HuH-7.5 (cell line): ENCODE measurements at places on chromosomes 16 and 17.

GRCh38 chr17:74001145-74001544 is 202.3 kb upstream of the RPL38 start:
- DNase-seq = no peak

GRCh38 chr17:3632287-3632686 is 3.8 kb downstream of the SHPK start:
- DNase-seq = no peak

- DNase-seq = no peak
These were observed 19.9 kb upstream of the PITPNM3 start for GRCh38 chr17:6576038-6576785.

DNA sequence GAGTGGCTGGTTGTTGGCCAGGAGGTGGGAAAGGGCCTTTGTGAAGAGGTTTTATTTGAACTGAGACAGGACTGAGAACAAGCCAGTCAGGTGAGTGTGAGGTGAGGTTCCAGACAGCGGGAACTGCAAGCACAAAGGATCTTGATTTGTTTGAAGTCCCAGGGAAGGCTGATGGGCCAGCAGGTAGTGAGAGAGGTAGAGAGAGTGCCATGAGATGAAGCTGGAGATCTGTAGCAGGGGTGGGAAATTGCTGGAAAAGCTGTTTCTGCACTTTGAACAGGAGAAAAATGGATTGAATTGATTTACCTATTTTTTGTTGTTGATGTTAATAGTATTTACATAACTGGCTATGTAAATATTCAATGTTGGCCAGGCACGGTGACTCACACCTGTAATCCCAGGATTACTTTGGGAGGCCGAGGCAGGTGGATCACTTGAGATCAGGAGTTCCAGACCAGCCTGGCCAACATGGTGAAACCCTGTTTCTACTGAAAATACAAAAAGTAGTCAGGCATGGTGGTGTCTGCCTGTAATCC is 7.7 kb upstream of the DCTPP1 start:
- no peak for DNase-seq

DNA sequence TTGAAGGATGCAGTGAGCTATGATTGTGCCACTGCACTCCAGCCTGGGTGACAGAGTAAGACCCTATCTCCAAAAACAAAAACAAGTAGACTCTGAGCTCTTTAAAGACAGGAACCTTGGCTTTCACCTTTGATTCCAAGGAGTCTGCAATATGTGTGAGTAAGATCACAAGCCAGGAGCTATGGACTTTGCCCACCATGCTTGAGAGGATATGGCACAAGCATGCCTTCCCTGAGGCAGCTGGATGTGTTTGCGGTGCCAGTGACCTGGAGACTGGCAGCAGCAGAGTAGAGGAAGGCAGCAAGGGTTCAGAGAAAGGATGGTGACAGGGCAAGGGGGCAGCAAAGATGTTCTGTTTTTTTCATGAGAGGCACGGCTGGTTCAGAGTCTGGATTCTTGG is 14.5 kb upstream of the PRKCA start:
- no peak for DNase-seq

DNA sequence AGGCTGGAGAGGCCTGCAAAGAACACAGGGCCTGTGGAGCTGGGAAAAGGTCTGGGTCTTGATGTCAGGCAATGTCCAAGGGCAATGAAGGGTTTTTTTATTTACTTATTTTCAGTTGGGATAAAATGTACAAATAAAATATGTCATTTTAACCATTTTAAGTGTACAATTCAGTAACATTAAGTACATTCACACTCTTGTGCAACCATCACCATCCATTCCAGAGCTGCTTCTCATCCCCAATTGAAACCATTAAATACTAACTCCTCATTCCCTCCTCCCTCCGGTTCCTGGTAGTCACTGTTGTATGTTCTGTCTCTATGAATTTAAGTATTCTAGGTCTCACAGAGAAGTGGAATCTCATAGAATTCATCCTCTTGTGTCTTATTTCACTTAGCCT is 444.7 kb downstream of the HS3ST3B1 start:
- no peak for DNase-seq

DNA sequence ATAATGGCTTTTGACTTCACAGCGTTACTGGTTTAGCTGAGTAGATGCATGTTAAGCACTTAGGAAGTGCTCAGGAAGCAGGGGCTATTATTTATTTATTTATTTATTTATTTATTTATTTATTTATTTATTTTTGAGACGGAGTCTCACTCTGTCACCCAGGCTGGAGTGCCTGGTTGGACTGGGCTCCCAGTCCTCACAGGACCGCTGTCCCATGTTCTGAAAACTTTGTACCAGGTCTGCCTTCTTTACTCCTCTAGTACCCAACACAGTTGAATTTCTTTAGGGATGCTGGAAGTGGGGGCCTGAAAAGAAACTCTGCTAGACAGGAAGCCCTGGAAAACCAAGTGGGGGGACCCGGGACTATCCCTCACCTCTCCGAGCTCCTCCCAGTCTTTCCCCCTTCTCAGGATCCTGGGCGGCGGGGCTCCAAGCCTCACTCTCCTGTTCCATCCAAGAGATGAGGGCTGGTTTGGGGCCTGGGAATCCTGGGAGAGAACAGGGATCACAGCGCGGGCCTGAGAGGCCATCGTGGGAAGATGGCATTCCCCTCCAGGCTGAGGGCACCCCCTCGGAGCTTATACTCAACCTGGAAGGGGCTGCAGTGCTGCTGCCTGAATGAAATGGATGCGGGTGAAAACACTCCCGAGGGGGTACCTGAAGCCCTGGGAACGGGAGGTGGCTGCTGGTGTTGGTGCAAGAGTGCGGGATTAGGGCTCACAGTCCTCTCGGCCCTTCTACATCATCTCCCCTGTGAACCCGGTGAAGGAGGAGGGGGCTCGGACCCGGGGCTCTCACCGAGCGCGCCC is 674 bp downstream of the ZNF688 start:
- peak; percentile 52 for DNase-seq

DNA sequence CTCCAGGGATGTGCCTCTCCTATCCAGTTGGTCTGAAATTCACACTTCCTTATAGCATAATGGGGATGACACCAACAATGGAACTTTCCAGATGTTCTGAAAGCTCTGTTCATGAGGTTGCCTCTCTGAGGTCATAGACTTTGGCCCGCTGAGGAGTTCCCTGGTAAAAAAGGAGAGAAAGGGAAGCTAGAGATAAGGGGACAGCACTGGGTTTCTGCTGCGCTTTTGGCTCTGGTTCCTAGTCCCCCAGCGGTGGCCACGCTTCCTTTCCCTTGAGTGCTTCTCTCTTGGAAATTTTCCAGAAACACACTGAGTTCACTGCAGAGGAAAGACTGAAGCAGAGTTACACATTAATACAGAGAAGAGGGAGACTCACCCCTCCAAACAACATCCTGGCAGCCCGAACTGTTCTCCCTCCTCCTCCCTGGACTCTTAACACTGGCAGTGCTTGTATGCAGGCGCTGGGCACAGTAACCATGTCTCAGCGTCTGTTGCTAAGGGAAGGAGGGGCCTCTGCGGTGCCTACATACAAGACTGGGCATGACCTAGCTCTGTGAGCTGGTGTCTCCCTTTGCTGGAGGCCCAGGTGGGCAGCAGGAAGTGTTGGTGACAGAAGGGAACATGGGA is at the start of gene DNAH3:
Gene DNAH3, minus strand, starts transcription at position 472 of the 627 bp plus-strand sequence. CDS start 527 bp downstream, outside the sequence.
- DNase-seq = no peak

- no peak for DNase-seq
These were observed 6.1 kb downstream of the ZP2 start for GRCh38 chr16:21205303-21205702.

DNA sequence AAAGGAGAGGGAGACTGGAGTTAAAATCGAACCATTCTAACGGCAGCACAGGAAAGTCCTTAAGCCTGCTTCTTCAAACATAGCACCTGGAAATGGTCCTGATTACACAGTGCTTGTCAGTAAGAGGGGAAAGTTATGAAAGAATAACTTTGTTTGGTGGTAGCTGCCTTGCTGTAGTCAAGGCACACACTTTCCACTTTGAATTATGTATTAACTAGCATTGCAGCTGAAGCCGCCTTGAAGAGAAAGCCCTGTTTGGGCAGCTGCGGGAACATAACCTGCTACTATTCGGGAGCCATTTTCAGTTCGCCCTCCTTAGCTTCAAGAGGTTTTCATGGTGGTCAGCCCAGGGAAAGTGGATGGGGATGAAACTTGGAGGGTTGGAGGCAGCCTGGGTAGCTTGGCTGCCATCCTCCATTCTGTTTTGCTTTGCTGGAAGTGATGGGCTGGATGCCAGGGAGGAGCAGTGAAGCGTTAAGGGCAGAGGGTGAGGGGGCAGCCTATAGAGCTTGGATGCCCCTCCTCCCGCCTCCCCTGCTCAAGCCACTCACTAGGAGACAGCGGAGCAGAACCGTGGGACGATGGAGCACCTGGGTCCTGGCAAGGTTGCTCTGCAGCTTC is 5.3 kb upstream of the HAS3 start:
- DNase-seq = no peak

GRCh38 chr16:65809627-65810026 is 556.9 kb upstream of the CDH5 start:
- no peak for DNase-seq

- no peak for DNase-seq
These were observed 24.5 kb downstream of the NDUFAF8 start for GRCh38 chr17:81263371-81264181.

GRCh38 chr17:80749611-80750010 is 205.0 kb downstream of the RPTOR start:
- DNase-seq = no peak

DNA sequence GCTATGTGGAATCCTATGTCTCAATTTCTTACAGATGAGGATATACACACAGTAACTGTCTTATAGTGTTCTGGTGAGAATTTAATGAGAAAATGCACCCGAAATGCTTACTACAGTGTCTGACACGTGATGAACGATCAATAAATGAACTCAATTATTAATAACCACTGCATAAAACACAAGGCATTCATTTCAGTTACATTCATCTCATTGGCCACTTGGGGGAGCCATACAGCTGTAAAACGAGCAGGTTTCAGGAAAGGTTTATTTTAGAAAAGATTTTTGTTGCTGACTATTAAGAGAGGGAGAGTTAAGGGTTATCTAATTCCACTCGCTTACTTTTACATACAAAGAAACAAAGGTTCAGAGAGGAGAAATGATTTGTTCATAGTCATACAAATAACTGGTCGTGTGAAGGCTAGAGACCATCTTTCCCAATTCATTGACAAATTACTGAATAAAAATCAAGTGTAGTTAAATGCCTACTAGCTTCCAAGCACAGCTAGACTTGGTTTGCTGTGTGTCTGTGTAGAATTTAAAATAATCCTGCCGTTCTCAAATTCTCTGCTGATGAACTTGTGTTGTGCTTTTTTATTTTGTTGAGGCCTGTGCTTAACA is 160.1 kb downstream of the MAP2K4 start:
- no peak for DNase-seq
